HepG2 (cell line): ENCODE measurements at places on chromosomes 2 and 18.

DNA sequence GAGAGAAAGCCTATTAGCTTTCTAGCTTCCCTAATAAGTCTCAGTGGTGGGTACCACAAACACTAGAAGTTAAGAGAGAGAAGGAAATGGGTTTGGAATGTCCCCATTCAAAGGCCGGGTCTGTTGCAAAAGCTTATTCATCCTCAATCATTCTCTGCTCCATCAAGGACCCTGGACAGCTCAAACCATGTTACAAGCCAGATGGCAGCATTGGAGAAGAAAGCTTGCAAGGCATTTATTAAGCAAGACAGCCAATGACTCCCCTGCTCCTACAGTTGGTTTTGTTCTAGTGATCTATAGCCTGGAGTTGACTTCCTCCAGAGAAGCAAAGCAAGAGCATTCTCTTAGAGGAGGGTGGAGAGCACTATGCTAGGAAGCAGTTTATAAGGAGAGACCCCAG is 86.9 kb upstream of the LMAN1 start:
- DNase-seq, result no peak

DNA sequence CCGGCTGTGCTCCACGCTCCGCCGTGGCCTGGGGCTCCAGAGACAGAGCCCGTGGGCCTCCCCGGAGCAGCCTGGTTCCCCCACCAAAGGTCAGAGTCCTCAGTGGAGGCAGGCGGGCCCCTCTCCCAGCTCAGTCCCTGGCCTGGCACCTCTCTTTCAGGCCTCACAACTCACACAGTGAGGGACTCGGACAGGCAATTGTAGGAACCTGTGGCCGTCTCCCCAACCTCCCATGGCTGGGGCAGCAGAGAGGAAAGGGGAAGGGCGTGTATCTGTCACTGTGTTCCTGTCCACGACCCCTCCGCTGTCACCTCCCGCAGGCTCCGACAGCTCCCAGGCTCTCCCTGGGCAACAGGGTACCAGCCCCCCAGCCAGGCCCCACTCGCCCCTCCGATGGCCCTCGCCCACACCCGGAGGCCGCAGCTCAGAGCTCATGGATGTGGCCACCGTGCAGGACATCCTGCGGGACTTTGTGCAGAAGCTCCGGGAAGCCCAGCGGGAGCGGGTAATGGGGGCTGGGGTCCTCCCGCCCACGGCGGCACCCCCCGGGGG is 32.4 kb upstream of the SNED1 start:
- DNase-seq, result no peak

- no peak for DNase-seq
Measured at GRCh38 chr18:389658-390357, 110.7 kb downstream of the COLEC12 start.

DNA sequence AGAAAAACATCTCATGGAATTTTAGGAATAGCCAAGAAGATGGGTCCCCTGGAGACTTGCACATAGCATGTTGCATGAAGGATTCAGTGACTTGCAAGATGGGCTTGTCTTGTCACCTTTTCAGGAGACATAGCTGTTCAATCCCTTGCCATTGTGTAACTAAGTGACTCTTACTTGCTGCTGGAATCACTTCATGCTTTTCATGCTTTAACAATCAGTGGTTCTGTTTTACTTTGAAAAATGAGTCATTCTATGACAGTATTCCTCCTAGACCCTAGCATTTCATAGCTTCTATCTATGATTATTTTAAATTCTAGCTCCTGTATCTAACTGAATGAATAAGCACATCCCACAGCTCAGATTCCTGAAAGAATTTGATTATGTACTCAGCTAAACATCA is 2.8 kb downstream of the KYNU start:
- DNase-seq, result peak; percentile 44

- DNase-seq, result peak; percentile 17
Measured at GRCh38 chr18:2337552-2338141, 233.7 kb downstream of the METTL4 start.

GRCh38 chr2:84906108-84906899 is 848 bp downstream of the TMSB10 start:
- DNase-seq, result no peak

- peak; percentile 67 for DNase-seq
Measured at GRCh38 chr2:28821295-28821958, 10.8 kb downstream of the SPDYA start.

- no peak for DNase-seq
Measured at GRCh38 chr2:105446501-105446900, 47.6 kb upstream of the FHL2 start.

GRCh38 chr2:234399451-234400246 is 97.2 kb downstream of the ARL4C start:
- no peak for DNase-seq

DNA sequence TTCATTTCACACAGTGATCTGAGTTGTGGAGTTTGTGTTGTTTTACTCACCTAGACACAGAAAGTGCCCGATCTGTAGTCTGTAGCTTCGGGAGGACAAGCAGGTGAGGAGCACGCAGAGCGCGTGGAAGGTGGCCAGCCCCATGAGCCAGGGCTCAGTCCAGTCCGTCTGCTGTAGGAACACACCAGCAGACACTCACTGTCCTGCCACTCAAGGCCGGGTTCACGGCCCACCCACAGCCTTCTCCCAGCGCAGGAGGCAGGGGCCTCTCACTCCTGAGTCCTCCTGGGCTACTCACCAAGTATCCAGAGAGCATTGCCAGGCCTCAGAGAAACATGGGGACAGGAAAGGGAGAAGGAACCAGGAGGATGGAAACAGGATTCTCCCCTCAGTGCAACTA is 1.7 kb downstream of the TMEM18 start:
- DNase-seq, result no peak

DNA sequence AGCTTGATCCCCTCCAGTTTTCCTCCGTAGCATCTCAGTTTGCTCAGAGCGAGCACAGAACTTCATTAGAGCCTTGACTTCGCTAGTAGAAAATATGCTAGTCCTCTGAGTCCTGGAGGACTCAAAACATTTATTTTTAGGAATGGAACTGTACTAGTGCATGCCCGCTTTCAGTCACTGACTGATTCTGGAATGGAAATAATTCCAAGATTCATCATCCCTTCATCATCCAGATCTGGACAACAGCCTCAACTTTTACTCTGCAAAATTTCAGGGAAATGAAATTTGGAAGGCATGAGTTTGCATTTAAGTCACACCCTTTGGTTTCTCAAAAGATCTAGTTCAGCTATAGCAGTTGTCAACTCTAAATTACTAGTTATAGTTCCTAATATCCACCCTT is 304.6 kb downstream of the XIRP2 start:
- DNase-seq, result no peak
